Activated CD4-positive, alpha-beta T cell treated with anti-CD3 and anti-CD28 coated beads, Interleukin-2, amount 10 ng/mL, durations not matched to agents 24 days and 14 days (primary cell): ENCODE measurements at places on chromosomes 3 and 15. TPM values are rescaled to one million over a fixed set of nuclear protein-coding genes. Genes with fewer than 3 reads are reported as not detected.

Gene ARNT2
- total RNA-seq = 0.26 TPM in 1 of 2 replicates, not detected in the other

Gene HYAL1
- total RNA-seq = 0.28 and 0.50 TPM in 2 replicates

Gene ISLR2
- not detected in 2 replicates for total RNA-seq

Gene TLR9
- 0.17 and 0.42 TPM in 2 replicates for total RNA-seq

Gene CKMT1B
- total RNA-seq = 0.66 and 0.77 TPM in 2 replicates

Gene BCL2A1
- 110 and 111 TPM in 2 replicates for total RNA-seq

Gene SH2D7
- total RNA-seq = not detected in 2 replicates

Gene CFAP100
- not detected in 2 replicates for total RNA-seq

Gene RGMA
- 0.07 TPM in 1 of 2 replicates, not detected in the other for total RNA-seq

Gene ZNF860
- total RNA-seq = 0.19 and 0.33 TPM in 2 replicates

Gene OSBPL10
- 14.5 and 14.9 TPM in 2 replicates for total RNA-seq

Gene STRIT1
- not detected in 2 replicates for total RNA-seq

Gene PLCD1
- total RNA-seq = 4.1 and 4.2 TPM in 2 replicates

Gene OIP5
- 15.8 and 21.0 TPM in 2 replicates for total RNA-seq

Gene ARHGEF26
- total RNA-seq = 0.09 and 0.12 TPM in 2 replicates

Gene LRRC28
- 15.1 and 16.7 TPM in 2 replicates for total RNA-seq

Gene APOD
- total RNA-seq = 1.8 and 2.6 TPM in 2 replicates

Gene ERICH6
- not detected in 2 replicates for total RNA-seq

Gene DUOXA1
- total RNA-seq = not detected in 2 replicates

Gene PPP1R14D
- total RNA-seq = not detected in 2 replicates

Gene BTLA
- total RNA-seq = 33.7 and 36.0 TPM in 2 replicates

Gene SEMA3G
- 0.05 and 0.21 TPM in 2 replicates for total RNA-seq

Gene NOX5
- total RNA-seq = not detected in 2 replicates

Gene MYO1E
- 34.5 and 45.1 TPM in 2 replicates for total RNA-seq

Gene SLC35G2
- 3.4 and 3.8 TPM in 2 replicates for total RNA-seq

Gene PLSCR5
- total RNA-seq = not detected in 2 replicates

Gene GOLGA8J
- not detected in 2 replicates for total RNA-seq

Gene MUC13
- total RNA-seq = not detected in 2 replicates

Gene NDN
- total RNA-seq = 3.1 and 3.6 TPM in 2 replicates

Gene MAP1A
- 2.0 and 2.1 TPM in 2 replicates for total RNA-seq

Gene NEK10
- total RNA-seq = 0.26 and 0.28 TPM in 2 replicates

Gene ARPIN
- total RNA-seq = not detected in 2 replicates

Gene CLN6
- total RNA-seq = 99.0 and 102 TPM in 2 replicates

Gene CACNA2D2
- total RNA-seq = 0.23 and 0.62 TPM in 2 replicates

Gene KCNMB2
- total RNA-seq = not detected in 2 replicates

Gene FANCD2OS
- total RNA-seq = not detected in 2 replicates

Gene GHRL
- 0.43 and 1.3 TPM in 2 replicates for total RNA-seq
